ENCODE measurements at places on chromosomes 7 and 10. TPM values are rescaled to one million over a fixed set of nuclear protein-coding genes. Genes with fewer than 3 reads are reported as not detected.

The MALSU1 gene
- total RNA-seq, result 158 TPM

The SPDYE11 gene
- total RNA-seq, result not detected

The LAMB1 gene
- 157 TPM for total RNA-seq

- DNase-seq, result peak; percentile 50
Observed at GRCh38 chr7:44184873-44185446, 4.3 kb downstream of the GCK start.

- no peak for DNase-seq
Observed at GRCh38 chr10:2949221-2949947, 118.0 kb upstream of the PFKP start.

DNA sequence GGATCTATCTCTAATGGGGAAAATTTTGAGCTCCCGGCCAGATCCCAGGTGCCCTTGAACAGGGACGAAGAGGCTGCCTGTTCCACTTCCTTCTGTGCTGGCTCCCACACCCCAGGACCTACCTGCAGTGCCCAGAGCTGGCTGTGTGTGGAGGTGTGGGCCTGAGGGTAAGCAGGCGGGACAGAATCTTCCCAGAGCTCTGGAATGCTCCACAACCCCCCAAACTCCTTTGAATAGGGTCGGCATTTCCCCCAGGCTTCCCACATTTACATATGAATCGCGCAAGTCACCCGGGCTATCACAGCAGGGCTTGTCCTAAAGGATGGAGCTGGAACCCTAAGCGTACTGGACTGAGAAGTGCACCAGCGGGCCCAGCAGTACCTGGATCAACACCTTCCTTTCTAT, 95.9 kb downstream of the DNMBP start:
- DNase-seq, result no peak

Data from Daoy (cell line).